ENCODE measurements at places on chromosomes 7 and 10.

DNA sequence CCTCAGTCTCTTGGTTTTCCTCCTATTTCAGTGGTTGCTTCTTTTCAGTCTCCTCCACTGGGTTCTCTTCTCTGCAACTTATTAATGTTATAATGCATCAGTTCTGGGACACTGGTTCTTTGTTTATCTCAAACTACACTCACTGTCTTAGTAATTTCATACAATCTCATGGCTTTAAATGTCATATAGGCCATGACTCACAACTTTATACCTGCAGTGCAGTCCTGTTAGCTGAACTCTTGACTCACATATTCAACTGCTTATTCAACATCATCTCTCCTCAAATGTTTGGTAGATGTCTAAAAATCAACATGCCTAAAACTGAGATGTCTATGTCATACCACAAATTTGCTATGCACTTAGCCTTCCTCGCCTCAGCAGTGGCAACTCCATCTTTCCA lies 101.2 kb upstream of the PALS2 start:
- no peak for DNase-seq

DNA sequence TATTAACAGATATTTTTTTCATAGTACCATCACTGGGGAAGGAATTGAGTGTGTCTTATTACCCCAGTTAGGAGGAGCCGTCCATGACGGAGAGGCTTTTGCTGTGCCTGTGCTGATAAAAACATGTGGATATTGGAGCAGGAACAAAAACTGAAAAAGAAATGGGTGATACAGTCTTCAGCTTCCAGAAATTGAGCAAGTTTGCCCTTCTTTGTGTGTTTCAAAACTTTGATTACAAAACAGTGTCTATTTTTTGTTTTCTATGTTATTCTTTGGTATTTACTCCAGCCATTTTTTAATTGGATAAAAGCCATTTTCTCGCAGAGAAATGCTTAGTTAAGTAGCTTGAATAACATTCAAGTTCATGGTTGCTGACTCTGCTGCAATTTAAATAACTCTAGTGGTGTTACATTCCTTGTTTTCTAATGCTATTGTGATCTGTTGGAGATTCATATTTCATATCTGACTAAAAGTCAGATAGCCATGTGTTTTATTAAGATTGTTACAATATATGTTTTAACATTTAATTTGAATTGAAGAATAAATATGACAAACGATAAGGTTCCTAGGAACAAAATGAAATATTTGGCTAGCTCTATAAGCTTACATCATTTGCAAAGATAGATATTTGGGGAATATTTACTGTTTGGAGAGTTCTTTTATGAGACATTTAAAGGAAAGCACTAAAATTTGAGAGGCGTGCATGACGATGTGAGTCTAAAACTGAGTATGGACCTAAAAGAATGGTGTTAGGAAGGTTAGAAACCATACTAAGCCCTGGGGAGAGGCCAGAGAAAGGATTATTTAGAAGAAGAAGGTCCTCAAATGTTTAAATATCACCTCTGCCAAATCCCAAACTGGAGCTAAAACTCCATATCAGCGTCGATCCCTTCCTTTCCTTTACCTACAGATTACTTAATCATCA lies 747.3 kb upstream of the CELF2 start:
- DNase-seq: no peak

DNA sequence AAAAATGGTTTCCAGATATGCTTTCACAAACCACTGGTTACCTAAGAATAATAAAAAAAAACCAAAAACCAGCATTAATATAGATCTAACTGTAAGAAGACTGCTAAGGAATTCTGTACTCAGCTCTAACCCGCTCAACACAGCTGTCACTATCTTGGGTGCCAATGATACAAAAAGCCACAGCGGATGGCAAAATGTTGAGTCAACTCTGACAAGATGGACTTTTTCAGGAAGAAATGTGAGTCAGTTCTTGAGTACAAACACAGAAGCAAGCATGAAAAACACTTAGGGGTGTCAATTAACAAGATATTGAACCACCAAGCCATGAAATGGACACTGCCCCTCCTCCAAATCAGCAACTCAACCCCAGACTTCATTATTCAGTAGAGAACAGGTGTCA lies 55.0 kb downstream of the CTTNBP2 start:
- DNase-seq: no peak

DNA sequence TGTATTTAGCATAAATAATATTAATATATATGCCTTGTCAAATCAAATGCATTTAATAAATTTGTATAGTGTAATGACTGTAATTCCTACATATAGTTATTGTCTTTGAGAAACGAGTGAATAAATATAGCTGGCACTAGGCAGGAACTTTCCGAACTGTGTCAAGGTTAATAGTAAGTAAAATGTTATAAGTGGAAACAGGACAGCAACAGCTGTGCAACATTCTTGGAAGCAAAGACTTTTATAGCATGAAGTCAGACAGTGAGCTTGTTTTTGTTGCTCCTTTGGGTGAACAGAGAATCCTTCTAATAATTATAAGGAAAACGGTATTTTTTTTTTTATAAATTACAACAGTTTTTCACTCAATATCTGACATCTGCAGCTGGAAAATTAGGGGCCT lies 14.0 kb upstream of the EXOC6 start:
- no peak for DNase-seq

GRCh38 chr7:38424750-38425463 lies 151.5 kb upstream of the TARP start:
- no peak for DNase-seq

DNA sequence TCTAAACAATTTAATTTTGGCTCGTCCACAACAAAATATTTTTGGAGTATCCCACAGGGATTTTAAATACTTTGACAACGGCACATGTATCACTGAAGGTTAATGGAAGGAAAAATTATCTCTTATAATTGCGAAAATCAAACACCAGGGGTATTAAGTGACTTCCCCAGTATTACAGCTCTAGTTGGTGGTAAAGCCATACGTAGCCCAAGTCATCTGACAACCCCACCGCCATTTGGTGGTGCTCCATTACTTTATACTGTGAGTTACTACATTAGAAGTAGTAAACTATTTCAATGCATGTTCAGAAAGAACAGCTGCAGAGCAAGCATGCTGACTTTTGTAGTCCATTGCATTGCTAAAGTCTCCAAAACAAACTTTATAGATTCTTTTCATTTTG lies 179.7 kb downstream of the HGF start:
- no peak for DNase-seq

DNA sequence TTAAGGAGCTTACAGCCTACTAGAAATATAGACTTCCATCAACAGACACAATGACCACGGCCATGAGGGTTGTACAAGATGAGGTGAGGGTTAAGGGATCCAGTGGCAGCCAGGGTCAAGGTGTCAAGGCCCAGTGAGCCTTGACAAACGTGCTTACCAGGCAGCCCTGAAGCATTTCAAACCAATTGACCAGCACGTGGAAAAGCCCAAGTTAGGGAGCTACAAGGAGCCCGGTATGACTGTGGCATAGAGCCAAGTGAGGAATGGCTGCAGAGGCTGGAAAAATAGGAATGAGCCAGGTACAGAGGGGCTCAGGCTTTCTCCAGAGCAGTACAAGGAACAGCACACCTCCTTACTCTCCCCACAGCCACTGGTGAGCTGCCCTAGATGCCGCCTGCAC lies 12.7 kb downstream of the AFAP1L2 start:
- no peak for DNase-seq

- peak; percentile 28 for DNase-seq
Observed at GRCh38 chr7:88835147-88835728, 39.7 kb upstream of the TEX47 start.

GRCh38 chr10:112756235-112756527 lies 193.9 kb upstream of the TCF7L2 start:
- no peak for DNase-seq

DNA sequence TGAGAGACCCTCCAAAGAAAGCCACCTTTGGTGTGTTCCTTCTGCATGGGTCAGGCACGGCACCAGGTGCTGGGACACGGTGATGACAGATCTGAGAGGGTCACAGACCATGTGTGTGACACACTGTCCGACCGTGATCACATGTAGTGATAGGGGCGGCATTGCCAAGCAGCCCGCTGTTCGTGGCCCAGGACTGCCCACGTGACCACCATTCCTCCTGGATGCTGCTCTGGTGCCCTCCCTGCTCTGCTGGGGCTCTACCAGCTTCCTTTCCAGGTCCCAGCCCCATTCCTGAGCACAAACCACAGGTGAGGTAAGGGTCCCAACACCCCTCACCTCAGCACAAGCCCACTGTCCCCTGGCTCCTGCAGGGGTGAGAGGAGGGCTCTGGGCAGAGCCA lies 10.1 kb upstream of the SLC18A3 start:
- no peak for DNase-seq

GRCh38 chr7:18895456-18895855 lies 222.0 kb downstream of the TWIST1 start:
- DNase-seq: no peak

GRCh38 chr10:106919871-106920282 lies 244.6 kb downstream of the SORCS1 start:
- DNase-seq: no peak

DNA sequence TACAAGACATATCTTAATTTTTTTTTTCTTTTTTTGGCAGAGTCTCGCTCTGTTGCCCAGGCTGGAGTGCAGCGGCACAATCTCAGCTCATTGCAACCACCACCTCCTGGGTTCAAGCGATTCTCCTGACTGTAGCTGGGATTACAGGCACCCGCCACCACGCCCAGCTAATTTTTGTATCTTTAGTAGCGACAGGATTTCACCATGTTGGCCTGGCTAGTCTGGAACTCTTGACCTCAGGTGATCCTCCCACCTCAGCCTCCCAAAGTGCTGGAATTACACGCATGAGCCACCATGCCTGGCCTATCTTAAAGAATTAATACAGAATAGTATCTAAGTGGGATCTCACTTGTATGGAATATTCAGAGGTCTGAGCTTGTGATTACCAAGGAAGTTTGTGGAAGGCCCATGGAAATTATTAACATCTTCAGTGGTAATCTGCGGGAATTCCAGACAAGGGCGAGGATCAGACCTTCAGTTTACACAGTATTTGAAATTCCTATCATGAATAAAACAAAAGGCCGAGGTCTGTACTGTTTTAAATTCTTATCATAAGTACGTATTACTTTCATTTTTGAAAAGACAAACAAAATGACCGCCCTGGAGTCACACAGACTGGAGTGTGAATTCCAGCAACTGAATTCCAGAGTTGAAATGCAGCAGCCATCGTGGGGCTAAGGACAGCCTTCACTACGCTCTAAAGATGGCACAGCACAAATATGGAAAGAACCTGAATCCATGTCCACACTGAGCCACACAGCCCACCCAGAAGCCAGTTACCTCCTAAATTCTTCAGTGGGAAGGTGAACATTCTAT lies 16.7 kb downstream of the GPRIN2 start:
- DNase-seq: no peak

- no peak for DNase-seq
Observed at GRCh38 chr10:49154641-49155040, 20.8 kb upstream of the FAM170B start.

- DNase-seq: no peak
Observed at GRCh38 chr7:37408291-37409228, 40.1 kb downstream of the ELMO1 start.

- no peak for DNase-seq
Observed at GRCh38 chr10:80612261-80612660, 74.6 kb downstream of the SH2D4B start.

GRCh38 chr10:80539421-80540031 lies 1.8 kb downstream of the SH2D4B start:
- no peak for DNase-seq

- no peak for DNase-seq
Observed at GRCh38 chr10:47445720-47446119, 38.2 kb downstream of the ANXA8 start.

DNA sequence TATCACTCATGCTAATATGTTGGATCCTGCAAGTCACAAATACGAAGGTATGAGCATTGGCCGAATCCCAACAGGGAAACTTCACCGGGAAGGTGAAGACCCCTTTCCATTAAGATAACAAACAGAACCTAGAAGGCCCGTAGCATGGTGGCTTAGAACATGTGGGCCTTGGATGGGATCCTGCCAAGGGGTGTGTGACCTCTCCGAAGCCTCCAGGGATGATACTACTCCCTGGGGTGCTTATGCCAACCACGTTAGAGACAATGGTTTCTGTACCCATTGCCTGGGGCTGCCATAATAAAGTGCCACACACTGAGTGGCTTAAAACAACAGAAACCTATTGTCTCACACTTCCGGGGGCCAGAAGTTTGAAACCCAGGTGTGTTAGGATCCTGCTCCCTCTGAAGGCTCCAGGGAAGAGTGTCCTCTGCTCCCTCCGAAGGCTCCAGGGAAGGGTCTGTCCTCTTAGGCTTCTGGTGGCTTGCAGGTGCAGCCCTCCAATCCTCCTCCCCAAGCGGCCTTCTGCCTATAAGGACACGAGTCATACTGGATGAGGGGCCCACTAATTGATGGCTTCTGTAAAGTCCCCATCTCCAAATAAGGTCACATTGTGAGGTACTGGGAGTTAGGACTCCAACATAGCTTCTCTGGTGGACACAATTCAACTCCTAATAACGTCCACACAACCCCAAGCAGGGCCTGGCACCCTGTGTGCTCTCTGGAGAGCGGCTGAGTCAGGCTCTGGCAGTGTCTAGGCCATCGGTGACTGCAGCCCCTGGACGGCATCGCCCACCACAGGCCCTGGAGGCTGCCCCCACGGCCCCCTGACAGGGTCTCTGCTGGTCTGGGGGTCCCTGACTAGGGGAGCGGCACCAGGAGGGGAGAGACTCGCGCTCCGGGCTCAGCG lies 992 bp upstream of the MGMT start:
- DNase-seq: no peak

DNA sequence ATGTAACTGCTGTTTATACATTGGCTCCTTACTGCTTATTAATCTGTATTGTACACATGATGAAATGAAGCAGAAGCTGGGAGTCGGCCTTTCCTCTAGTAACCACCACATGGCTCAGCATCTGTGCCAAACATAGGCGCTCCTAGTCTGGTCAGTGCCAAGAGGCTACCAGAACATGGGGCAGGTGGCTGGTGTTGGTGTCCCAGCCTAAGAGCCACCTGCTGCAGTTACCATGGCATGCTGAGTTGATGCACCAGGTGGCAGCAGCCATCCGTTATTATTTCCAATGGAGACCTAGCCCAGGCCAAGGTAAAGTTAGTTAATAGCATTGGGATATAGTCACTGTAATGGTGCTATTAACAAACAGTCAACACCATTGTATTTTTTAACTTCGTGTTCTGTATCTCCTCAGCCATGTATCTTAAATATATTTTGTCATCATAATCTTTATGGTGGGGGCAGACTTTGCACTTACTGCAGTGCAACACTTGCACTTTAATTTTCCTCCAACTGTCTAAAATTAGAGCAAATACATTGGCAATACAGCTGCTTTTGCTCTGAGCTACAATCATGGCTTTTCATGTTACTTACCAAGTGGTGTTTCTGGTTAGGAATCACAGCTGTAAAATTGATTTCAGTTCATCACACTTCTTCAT lies 33.1 kb downstream of the HBP1 start:
- DNase-seq: peak; percentile 44

GRCh38 chr7:5429857-5430611 lies 6.4 kb upstream of the TNRC18 start:
- no peak for DNase-seq

DNA sequence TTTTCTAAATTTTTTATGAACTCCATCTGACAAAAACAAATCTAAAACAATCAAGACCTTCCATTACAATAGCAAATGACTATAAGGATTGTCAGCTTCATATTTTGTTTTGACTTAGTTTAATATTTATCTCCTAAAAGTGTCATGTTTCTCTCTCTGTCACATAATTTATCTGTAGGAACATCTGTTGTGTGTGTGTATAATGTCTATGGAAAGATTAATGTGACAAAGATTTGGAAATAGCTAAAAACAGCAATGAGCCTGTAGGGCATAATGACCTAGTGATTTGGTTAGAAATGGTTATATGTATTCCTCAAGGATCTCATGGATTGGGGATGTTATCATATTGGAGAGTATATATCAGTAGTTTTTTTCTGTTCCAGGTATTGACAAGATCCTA lies 69.6 kb upstream of the MDFIC start:
- no peak for DNase-seq

GRCh38 chr7:149878523-149878921 lies 4.8 kb downstream of the ATP6V0E2 start:
- no peak for DNase-seq
